ENCODE measurements at places on chromosomes 4 and X.

- DNase-seq, result no peak
Observed at GRCh38 chr4:23305026-23305425, 584.8 kb downstream of the PPARGC1A start.

DNA sequence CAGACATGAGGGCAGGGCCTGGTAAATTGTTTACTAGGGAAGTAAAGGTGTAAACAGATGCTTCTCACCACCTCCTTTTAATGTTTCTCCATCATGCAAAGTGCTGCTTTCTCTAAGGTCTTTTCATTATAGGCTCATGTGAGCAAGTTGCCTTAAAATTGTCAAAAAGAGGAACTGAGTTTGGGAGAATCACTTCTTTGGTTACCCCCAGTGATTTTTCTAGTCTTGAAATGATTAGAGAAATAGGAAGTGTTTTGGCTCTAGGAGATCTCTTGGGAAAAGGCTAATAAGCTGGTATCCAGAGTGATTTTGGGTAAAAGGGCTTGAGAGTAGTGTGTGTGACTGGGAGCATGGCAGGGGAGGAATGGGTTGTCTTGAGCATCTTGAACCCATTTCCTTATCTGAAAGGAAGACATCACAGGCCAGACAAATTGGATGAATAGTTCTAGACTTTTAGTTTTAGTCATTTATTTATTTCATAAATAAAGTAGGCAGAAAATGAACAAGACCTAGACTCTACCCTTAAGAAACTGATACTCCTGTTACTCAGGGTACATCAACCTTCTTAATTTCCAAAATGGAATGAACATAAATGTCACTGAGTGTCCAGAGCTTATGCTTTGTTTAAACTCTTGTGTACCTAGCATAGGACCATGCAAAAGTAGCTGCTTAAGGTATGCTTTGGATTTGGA is 14.2 kb downstream of the GRPR start:
- no peak for DNase-seq

DNA sequence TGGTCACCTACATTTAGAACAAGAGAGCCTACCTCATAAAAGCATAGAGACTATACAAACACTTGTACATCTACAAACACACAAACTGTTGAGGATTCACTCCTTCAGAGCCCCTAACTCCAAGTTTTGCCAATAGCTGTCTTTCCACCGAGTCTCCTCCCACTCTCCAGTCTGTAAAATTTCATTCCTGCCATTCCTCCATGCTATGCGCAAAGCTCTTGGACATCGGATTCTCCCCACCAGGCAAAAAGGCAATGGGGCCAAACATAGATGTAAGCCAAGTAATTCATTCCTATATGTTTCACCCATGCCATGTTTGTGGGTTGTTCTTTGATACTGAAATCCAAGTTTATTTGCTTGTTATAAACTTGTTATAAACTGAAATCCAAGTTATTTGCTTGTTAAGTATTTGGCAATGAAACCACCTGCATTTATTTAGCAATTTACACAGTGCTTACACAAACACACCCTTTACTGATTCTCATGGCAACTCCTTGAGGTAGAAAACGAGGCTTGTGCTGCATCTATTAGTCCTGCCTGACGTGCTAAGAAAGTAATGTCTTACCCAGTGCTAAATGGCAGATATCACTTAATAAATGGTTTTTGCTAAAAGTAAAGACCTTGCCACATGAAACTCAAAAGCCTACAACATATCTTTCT is 91.1 kb downstream of the SCFD2 start:
- DNase-seq, result no peak

GRCh38 chrX:39859991-39860861 is 237.5 kb downstream of the BCOR start:
- no peak for DNase-seq

GRCh38 chr4:182085051-182085480 is 158.1 kb upstream of the TENM3 start:
- DNase-seq, result no peak

- no peak for DNase-seq
Observed at GRCh38 chr4:36165631-36166005, 78.7 kb downstream of the ARAP2 start.

DNA sequence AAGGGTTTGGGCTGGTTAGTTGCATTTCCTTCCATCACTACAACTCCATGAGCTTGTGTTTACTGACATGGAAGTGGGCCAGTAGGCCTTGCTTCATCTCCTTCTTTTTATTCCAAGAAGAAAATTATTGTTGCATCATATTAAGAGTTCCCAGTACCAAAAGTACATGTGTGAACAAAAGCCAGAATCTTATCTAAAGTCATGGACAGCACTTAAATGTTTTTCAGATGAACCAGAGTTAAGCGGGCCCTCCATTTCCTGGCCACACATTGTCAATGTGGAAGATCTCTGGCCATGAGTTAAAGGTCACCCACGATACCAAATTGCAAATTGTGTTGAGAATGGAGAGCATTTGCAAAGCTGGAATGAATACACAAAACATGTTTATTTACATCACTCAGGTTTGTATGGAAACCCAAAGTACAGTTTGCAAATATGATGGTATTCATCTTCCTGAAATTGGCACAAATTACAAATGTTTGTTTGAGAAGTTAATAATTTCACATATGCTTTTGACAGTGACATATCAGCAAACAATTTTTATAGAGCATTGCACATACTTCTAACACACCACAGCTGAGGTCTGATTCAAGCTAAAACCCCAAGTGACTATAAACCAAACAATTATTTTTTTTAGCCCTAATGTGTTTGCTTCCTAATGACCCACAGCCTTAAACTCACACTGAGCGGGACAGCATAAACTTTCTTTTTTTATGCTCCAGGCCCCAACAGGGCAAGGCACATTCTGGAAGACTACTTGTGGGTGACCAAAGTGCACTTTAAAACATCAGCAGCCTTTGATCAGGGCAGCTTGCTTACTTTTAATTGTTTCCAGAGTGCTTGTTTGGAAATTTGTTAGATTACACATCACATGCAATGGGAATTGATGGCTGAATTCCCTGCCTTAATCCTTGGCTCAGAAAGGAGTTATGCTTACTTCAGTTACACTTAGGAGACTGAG is 502.9 kb upstream of the SLIT2 start:
- DNase-seq, result no peak

DNA sequence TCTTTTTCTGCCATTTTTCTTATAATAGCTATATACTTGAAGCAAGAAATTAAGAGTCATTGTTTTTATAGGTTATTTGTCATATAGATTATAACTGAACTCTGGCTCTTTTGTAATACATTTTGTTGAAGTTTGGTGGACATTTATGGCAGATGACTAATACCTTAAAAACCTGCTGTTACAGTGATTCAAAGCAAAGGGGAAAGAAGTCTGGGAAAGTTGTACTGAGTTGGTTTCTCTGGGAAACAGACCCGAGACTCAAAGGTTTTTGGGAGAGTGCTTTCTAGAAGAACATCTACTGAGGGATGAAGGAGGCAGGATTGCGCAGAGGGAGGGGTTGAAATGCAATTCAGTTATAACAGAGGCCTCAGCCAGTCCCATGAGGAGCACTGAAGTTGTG is 35.9 kb downstream of the NAP1L5 start:
- DNase-seq, result no peak

- DNase-seq, result no peak
Observed at GRCh38 chrX:6292599-6292998, 63.9 kb upstream of the NLGN4X start.
